Cardiac fibroblast (primary cell): ENCODE measurements at places on chromosomes 13 and 19.

GRCh38 chr13:28659621-28659970 is 666 bp downstream of the POMP start:
- DNase-seq = peak; percentile 74

DNA sequence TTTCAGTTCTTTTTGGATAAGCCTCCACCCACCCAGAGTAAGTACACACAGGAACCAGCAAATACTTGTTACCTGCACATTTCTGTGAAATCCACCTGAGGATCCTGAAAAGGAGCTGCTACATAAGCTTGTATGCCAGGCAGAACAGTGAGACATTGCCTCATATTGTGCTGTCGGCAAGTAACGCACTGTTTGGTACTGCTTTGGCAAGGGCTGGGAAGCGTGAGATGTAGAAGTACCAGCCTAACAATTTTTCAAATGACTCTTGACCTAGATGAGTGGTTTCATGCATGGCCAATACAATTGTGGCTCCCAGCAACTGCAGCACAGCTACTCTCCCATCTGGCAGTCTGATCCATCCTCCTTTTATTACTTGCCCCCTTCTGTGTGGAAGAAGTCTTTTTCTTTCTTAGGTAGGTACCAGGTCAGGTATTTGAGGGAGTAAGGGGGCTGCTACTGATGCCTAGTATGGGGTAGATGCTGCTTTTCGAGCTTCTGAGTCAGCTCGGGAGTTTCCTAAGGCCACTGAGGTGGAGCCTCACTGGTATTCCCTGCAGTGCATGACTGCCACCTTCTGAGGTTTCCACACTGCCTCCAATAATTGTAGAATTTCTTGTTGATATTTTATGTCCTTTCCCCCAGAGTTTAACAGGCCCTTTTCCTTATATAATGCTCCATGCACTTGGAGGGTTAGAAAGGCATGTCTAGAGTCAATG is 52.2 kb downstream of the ZNF737 start:
- DNase-seq = no peak

DNA sequence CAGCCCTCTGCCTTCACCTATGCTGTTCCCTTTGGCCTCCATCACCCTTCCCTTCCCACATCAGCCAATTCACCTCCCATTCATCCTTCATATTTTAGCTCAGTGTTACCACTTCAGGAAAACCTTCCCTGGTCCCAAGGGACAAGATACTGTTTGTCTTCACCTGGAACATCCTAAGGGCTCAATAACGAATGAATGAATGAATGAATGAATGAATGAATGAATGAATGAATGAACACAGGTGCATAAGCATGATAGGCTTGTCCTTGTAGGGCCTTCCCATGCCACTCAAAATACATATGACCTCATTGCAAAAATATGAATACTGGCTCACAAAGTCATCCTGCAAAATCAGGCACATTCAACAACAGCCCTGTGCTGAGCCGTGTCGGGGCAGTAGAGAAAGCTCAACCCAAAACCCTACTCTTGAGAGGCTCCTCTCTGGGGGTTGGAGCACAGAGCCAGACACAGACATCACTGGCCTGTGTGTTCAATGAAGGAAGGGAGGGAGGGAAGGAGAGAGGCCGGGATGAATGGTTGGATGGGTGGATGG is 33.7 kb upstream of the TPM4 start:
- peak; percentile 19 for DNase-seq

DNA sequence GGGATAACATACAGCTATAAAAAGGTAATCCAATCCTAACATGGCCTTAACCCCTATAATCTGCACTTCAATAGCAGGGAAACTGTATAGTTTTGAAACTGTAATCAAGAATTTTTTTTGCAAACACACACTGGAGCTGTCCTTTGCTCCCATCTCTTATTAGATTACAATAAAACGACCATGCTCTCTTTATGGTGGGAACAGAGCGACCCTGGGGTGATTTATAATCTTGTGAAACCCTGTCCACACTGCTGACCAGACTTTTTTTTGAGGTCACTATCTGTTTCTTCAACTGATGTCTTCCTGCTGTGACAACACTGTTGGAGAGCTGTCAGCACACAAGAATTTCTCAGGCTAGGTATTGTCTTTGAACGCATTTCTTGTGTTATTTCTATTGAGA is 35.3 kb downstream of the DACH1 start:
- DNase-seq = no peak

DNA sequence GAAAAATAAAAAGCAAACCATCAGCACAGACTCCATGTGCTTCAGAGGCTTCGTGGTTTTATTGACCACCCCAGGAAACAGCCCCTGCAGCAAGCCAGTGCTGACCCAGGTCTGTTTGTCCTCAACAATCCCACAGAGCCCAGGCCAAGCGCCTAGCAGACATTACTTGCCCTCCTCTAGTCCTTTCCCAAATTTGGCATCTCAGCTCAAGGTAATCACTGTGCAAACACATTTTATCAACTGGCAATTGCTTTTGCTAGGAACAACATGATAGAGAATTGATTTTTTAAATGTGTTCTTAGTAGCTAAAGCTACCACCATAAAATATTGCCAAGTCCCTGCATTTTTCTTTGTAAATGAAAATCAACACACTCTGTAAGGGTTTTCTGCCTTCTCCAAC is 121.8 kb downstream of the STOML3 start:
- no peak for DNase-seq

DNA sequence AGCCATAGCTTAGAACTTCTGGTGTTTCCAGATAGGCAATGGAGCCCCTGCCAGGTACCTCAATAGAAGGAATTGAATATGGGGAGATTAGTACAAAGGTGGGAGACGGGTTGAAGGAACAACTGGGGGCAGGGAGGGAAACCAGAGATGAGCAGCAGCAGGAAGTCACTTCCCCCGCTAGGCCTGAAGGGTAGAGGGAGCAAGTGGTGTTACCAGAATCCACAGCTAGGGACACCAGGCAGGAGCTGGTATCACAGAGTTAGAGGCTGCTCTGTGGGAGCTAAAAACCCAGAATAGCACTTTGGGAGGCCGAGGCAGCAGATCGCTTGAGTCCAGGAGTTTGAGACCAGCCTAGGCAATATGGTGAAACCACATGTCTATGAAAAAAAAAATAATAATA is 15.3 kb upstream of the HNRNPUL1 start:
- DNase-seq = no peak

GRCh38 chr13:60020288-60020687 is 143.4 kb downstream of the DIAPH3 start:
- no peak for DNase-seq

DNA sequence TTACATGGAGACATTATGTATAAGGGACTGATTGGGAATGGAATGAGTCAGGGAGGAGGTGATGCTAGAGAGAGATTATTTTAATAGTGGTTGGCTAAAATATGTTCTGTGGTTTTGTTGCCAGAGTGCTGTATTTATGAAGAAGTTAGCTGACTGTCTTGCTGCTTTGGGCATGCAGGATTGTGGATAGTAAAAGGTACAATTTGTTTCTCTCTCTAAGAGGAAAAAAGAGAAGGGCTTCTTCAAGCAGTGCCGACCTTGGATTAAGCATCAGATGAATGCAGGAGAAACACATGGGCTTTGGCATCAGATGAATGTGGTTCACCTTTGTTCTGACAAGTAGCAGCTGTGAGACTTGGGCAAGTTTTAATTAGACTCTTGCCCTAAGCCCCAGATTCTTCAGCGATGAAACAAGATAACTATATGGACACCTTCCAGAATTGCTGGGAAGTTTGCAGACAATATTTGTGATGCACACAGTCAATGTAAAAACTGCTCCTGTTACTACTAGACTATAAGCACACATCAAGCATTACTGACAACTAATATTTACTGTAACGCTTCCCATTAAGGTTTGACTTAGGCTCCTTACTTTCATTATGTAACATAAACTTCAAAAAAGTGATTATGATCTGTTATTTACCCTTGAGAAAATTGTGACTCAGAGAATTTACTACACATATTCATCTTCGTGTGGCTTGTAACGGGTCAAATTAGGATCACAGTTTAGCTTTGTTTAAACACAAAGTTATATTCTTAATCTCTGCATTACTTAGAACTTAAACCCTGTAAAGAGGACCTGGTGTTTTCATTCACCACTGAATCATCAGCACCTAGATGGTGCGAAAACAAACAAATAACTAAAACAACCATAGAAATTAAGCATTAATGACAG is 824.0 kb downstream of the PCDH9 start:
- DNase-seq = peak; percentile 73

DNA sequence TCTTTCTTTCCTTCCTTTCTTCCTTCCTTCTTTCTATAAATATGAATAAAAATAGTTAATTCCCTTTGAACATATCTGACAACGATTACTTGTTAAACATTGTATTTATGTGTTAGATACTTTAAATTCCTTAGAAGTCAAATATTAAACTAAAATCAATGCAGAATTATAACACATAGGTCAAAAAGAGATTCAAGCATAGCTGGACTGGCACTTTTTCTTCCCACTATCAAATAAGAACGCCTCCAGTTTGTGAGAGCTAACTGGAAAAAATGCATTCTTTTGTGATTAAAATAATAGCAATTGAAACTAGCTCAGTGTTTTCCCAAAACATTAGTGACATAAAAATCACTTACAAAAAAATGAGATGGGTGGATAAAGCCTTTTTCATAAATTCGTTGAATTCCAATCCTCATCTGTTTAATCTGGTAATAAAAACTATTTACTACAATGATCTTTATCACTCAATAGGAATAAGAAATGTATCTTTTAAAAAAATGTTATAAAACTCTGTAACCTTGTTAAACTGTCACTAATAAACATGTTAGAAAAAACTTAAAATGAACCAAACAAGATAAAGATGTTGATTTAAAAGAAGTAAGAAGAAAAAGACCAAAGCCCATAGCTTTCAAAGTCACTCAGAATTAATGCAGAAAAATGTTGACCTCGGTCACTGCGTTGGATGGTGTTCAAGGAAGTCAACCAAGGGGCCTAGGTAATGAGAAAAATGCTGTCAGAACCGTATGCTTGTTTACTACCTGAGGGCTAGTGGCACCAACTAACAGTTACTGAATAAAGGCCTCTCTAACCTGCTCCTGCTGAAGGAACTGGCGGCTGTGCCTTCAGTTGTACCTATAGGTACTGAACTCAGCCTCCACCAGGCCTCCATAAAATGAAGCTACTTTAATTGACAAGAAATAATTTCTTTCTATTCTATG is 1039.5 kb upstream of the SLC10A2 start:
- DNase-seq = no peak

DNA sequence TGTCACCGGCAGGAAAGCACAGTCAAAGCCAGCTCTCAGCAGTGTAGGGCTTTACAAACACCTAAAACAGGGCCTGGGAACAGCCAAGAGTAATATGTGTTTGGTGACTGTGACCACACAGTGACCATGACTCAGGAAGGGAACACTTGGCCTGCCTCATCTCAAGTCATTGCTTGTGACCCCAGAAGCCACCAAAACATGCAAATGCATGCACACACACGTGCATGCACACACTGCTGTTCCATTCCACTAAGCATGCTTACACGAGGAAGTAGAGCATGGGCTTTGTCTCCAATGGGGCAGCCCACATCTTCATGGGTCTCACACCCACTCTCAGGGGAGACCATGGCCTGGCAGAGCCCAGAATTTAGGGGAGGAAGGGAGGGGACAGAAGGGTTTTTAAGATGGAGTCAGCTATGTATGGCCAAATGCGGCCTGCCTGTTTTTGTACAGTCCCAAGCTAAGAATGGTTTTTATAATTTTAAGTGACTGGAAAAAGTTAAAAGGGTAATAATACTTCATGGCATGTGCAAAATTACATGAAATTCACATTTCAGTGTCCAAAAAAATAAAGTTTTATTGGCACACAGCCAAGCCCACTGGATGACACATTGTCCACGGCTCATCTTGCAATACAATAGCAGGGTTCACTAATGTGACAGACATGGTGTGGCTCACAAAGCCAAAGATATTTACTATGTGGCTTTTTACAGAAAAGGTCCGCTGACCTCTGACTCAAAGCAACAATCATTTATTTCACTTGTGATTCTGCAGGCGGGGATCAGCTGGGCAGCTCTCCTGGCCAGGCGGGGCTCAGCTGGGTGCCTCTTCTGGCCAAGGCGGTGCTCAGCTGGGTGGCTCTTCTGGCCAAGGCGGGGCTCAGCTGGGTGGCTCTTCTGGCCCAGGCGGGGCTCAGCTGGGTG is 17.3 kb downstream of the ZFR2 start:
- DNase-seq = no peak

DNA sequence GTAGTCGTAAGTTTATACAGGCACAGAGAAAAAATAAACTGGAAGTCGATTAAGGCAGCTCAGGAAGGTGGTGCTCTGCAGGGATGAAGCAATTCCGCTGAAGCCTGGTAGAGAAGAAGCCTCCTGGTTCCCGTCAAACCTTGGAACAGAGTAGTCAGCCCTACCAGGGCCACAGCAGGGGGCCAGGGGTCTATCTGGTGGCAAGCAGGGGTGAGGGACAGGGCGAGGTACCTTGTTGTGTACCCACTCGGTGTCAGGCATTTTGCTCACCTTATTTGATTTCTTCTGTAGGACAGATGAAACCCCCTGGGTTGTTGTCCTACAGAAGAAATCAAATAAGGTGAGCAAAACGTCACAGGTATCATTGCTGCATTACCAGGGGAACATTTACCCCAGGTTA is 70.6 kb downstream of the C13orf42 start:
- no peak for DNase-seq

DNA sequence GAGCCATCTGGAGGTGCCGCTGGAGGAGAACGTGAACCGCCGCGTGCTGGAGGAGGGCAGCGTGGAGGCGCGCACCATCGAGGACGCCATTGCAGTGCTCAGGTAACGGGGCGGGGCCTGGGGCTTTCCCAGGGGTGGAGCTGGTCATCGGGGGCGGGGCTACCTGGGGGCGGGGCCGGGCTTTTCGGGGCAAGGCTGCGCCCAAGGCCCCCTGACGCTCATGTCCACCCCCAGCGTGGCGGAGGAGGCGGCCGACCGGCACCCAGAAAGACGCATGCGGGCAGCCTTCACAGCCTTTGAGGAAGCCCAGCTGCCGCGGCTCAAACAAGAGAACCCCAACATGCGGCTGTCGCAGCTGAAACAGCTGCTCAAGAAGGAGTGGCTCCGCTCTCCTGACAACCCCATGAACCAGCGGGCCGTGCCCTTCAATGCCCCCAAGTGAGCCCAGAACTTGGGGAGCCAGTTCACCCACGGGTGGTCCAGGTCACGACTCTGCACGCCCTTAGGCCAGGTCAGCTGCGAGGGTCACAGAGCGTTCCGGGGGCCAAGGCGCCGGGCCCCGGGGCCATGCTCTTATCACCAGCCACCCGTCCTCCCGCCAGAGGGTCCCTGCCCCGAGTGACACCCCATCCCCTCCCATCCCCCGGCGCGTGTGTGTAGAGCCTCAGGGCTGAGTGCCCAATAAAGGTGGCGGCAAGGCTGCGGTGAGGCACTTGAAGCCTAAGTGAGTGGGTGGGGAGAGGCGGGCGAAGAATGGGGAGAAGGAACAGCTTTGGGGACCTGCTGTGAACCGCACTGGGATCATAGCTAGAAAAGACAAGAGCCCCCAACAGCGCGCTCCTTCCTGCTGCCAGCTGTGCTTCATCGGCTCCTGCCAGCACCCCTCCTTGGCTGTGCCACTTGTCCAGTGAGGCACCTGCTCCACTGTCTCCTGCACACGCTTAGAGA is 10.7 kb downstream of the CCDC124 start:
- DNase-seq = no peak

GRCh38 chr19:5035793-5036697 is 67.1 kb downstream of the KDM4B start:
- DNase-seq = no peak
